Thymus (tissue), 14 donors: ENCODE measurements at places on chromosomes 1 and 21. TPM values are rescaled to one million over a fixed set of nuclear protein-coding genes. Genes with fewer than 3 reads are reported as not detected.

Gene SPATC1L
- 4.8 TPM for total RNA-seq

Gene RXRG
- total RNA-seq, result 0.47 TPM

Gene SERTAD4
- total RNA-seq, result 0.33 TPM

Gene FMO5
- total RNA-seq, result 0.76 TPM

Gene FLG2
- 0.05 TPM for total RNA-seq

Gene EPHA2
- 1.4 TPM for total RNA-seq

Gene VASH2
- total RNA-seq, result 7.6 TPM

Gene LHX8
- 0.05 TPM for total RNA-seq

Gene MYOG
- 7.8 TPM for total RNA-seq

DNA sequence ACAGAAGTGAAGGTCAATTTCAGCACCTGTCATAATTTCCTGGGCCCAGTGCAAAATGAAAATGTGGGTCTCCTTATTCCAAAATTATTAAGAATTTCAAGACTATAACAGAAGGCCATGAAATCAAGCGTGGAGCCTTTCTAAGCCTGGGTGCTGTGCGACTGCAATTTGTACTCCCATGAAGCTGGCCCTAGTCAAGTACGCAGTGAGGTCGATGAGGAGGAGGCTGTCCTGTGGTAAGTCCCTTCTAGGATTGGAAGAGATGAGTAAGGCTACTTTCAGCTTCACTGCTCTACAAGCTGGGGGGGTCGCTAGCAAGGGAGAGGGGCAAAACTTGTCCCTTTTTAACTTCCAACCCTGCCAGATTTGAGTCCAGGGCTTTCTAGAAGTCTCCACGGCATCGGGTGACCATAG, 410 bp upstream of the NUDC start:
- peaks cover 17% of the 10 kb centered on the region for H3K36me3 ChIP-seq
- H3K4me1 ChIP-seq, result peaks cover 20% of the 10 kb centered on the region
- no peaks in the 10 kb centered on the region for H3K27me3 ChIP-seq

DNA sequence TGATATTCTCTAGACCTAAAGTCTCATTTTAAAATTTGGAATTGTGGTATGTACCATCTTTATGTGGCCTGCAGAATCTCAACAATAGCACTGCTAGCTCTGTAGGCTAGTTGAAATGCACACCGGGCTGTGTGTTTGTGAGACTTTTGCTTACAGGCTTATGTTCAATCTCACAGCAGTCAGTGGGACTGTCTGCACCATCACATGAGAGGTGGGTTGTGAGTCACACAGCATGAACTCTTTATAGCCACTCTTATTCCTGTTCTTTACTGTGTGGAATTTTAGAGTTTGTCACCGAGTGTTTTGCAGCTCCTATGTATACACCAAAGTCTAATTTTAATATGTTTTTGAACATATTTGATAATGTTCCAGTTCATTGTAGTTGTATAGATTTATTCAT, 74.6 kb downstream of the RASAL2 start:
- no peak for DNase-seq
- H3K36me3 ChIP-seq, result no peaks in the 10 kb centered on the region
- no peak overlapping the region for H3K27ac ChIP-seq

GRCh38 chr1:31112266-31112935, 46.9 kb upstream of the PUM1 start:
- no peak overlapping the region for H3K27ac ChIP-seq
- H3K4me3 ChIP-seq, result no peak overlapping the region
- no peak for DNase-seq
- no peaks in the 10 kb centered on the region for H3K4me1 ChIP-seq
- no peaks in the 10 kb centered on the region for H3K27me3 ChIP-seq

- no peaks in the 10 kb centered on the region for H3K36me3 ChIP-seq
- H3K27me3 ChIP-seq, result no peaks in the 10 kb centered on the region
- no peak for DNase-seq
- no peak overlapping the region for H3K27ac ChIP-seq
Observed at GRCh38 chr1:157431751-157432150, 120.6 kb downstream of the FCRL5 start.

- DNase-seq, result no peak
- H3K4me1 ChIP-seq, result peaks cover 11% of the 10 kb centered on the region
- H3K27ac ChIP-seq, result no peak overlapping the region
- H3K4me3 ChIP-seq, result no peak overlapping the region
Observed at GRCh38 chr1:78048446-78048845, 2.7 kb downstream of the GIPC2 start.

DNA sequence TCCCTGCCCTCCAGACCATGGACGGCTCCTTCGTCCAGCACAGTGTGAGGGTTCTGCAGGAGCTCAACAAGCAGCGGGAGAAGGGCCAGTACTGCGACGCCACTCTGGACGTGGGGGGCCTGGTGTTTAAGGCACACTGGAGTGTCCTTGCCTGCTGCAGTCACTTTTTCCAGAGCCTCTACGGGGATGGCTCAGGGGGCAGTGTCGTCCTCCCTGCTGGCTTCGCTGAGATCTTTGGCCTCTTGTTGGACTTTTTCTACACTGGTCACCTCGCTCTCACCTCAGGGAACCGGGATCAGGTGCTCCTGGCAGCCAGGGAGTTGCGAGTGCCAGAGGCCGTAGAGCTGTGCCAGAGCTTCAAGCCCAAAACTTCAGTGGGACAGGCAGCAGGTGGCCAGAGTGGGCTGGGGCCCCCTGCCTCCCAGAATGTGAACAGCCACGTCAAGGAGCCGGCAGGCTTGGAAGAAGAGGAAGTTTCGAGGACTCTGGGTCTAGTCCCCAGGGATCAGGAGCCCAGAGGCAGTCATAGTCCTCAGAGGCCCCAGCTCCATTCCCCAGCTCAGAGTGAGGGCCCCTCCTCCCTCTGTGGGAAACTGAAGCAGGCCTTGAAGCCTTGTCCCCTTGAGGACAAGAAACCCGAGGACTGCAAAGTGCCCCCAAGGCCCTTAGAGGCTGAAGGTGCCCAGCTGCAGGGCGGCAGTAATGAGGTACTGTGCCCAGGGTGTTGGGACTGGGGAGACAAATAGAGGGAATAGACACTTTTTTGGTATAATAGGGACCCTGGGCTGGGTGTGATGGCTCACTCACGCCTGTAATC, 1.0 kb downstream of the ZBTB48 start:
- H3K4me1 ChIP-seq, result peaks cover 17% of the 10 kb centered on the region
- peak overlapping the region; percentile 26 for H3K27ac ChIP-seq
- H3K27me3 ChIP-seq, result no peaks in the 10 kb centered on the region
- peak overlapping the region; percentile 75 for H3K4me3 ChIP-seq

GRCh38 chr1:244011271-244011670, 39.8 kb upstream of the ZBTB18 start:
- no peaks in the 10 kb centered on the region for H3K27me3 ChIP-seq
- H3K4me1 ChIP-seq, result peaks cover 12% of the 10 kb centered on the region
- H3K27ac ChIP-seq, result no peak overlapping the region
- H3K4me3 ChIP-seq, result no peak overlapping the region

DNA sequence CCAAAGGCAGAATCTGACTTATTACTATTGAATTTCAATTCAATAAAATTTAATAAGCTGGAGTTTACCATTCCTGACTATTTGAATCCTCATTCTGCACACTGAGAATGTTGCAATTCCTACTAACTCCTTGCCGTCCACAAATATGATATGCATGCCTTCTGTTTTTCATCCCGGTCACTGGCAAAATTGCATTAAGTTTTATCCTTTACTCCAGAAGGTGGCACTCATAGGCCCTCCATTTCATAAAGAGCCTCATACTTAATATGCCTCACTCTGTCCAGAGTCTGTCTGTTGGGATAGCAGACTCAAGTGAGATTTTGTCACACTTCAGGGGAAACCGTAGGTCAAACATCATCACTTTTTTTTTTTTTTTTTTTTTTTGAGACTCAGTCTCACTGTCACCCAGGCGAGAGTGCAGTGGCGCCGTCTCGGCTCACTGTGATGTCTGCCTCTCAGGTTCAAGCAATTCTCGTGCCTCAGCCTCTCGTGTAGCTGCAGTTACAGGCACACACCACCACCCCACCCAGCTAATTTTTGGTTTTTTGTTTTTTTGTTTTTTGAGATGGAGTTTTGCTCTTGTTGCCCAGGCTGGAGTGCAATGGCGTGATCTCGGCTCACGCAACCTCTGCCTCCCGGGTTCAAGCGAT, 27.3 kb downstream of the F11R start:
- no peak overlapping the region for H3K27ac ChIP-seq
- H3K27me3 ChIP-seq, result no peaks in the 10 kb centered on the region
- H3K4me1 ChIP-seq, result peaks cover 3% of the 10 kb centered on the region
- H3K36me3 ChIP-seq, result peaks cover 7% of the 10 kb centered on the region

GRCh38 chr1:56577406-56578137, 1.8 kb downstream of the PLPP3 start:
- no peaks in the 10 kb centered on the region for H3K36me3 ChIP-seq
- H3K27me3 ChIP-seq, result no peaks in the 10 kb centered on the region
- peaks cover 6% of the 10 kb centered on the region for H3K4me1 ChIP-seq
- peak overlapping the region; percentile 91 for H3K4me3 ChIP-seq
- peak overlapping the region; percentile 62 for H3K27ac ChIP-seq
- DNase-seq, result no peak

GRCh38 chr1:203082571-203083462, 3.0 kb downstream of the MYOG start:
- no peaks in the 10 kb centered on the region for H3K4me1 ChIP-seq
- H3K27ac ChIP-seq, result no peak overlapping the region
- no peak for DNase-seq
- H3K4me3 ChIP-seq, result no peak overlapping the region
- H3K27me3 ChIP-seq, result no peaks in the 10 kb centered on the region

- no peak for DNase-seq
- no peak overlapping the region for H3K4me3 ChIP-seq
- H3K27me3 ChIP-seq, result peaks cover 21% of the 10 kb centered on the region
- H3K36me3 ChIP-seq, result no peaks in the 10 kb centered on the region
- peaks cover 5% of the 10 kb centered on the region for H3K4me1 ChIP-seq
Observed at GRCh38 chr21:45078371-45078770, 4.0 kb downstream of the ADARB1 start.

DNA sequence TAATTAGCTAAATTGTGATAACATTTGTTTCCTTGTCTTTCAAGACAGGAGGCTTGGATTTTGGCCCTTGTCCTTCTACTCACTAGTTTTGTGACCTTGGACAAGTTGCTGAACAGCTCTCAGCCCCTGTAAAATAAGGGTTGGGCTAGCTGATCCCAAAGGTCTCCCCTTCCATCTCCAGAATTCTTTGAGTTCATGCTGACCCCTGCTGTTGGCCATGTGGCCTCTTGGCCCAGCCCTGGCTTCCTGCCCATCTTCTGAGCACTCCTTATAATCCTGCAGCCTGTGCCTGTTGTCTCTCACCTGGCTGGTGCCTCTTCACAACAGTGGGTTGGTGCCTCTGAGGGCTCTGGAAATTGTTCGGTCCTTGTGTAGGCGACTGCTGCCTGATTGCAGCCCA, 10.1 kb downstream of the PTGFRN start:
- no peaks in the 10 kb centered on the region for H3K27me3 ChIP-seq
- H3K36me3 ChIP-seq, result no peaks in the 10 kb centered on the region
- no peak for DNase-seq
- H3K27ac ChIP-seq, result no peak overlapping the region
- no peak overlapping the region for H3K4me3 ChIP-seq

GRCh38 chr1:56017336-56017735, 562.0 kb downstream of the PLPP3 start:
- H3K27ac ChIP-seq, result no peak overlapping the region
- no peak overlapping the region for H3K4me3 ChIP-seq
- no peaks in the 10 kb centered on the region for H3K27me3 ChIP-seq
- H3K4me1 ChIP-seq, result no peaks in the 10 kb centered on the region
- no peak for DNase-seq

DNA sequence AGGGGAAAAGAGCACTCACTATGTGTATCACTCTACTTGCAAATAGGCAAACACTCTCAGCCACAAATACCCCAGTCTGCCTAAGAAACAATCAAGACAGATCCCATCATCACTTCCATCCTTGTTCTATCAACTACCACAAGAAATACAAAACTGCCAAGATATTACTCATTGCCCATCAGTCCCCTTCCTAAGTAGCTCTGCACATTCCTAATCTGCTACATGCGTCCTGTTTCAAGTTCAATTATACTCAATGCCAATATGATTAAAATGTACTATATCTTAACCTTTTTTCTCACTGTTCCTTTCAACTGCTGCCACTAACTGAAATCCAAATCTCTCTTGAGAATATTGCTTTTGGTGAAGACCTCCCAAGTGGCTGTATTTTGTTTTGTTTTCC, 1688.4 kb downstream of the PLA2G4A start:
- no peak overlapping the region for H3K4me3 ChIP-seq
- no peak for DNase-seq
- no peaks in the 10 kb centered on the region for H3K36me3 ChIP-seq
- H3K27me3 ChIP-seq, result no peaks in the 10 kb centered on the region
- no peak overlapping the region for H3K27ac ChIP-seq

GRCh38 chr1:83999316-83999819, 436 bp upstream of the TTLL7 start:
- peaks cover 14% of the 10 kb centered on the region for H3K4me1 ChIP-seq
- no peak overlapping the region for H3K27ac ChIP-seq
- no peak for DNase-seq
- peaks cover 50% of the 10 kb centered on the region for H3K27me3 ChIP-seq
- H3K4me3 ChIP-seq, result peak overlapping the region; percentile 52
- H3K36me3 ChIP-seq, result no peaks in the 10 kb centered on the region

DNA sequence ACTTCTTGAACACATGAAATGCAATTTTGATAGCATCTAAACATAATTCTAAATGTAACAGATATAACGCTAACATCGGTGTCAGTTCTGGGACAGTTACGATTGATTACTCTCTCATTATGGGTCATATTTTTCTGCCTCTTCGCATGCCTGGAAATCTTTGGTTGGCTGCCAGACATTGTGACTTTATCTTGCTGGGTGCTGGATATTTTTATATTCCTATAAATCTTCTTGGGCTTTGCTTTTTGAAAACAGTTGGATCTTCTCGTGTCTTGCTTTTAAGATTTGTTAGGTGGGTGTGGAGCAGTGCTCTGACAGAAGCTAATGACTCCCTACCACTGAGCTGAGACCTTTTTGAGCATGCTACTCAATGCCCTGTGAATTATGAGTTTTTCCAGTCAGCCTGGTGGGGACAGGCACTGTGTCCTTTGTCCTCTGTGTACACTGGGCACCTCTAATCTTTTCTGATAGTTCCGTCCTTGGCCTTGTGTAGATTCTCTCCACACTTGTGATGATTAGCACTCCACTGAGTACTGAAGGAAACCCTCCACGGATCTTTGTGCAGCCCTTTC, 28.0 kb upstream of the EDARADD start:
- no peak for DNase-seq
- H3K27me3 ChIP-seq, result no peaks in the 10 kb centered on the region
- no peak overlapping the region for H3K4me3 ChIP-seq
- no peak overlapping the region for H3K27ac ChIP-seq
- H3K36me3 ChIP-seq, result no peaks in the 10 kb centered on the region
